ENCODE measurements at places on chromosomes 5 and 9. TPM values are rescaled to one million over a fixed set of nuclear protein-coding genes. Genes with fewer than 3 reads are reported as not detected.

The TAS2R1 gene
- not detected for total RNA-seq

The GABBR2 gene
- total RNA-seq = 13.7 TPM

The ENTPD2 gene
- not detected for total RNA-seq

The GPR21 gene
- 0.46 TPM for total RNA-seq

The ACSL6 gene
- total RNA-seq = not detected

The BRINP1 gene
- 0.11 TPM for total RNA-seq

The PCDHGA1 gene
- total RNA-seq = 0.20 TPM

The INSL4 gene
- not detected for total RNA-seq

The LPAR1 gene
- total RNA-seq = 0.07 TPM

The LRRC19 gene
- total RNA-seq = not detected

The WNT8A gene
- not detected for total RNA-seq

The DND1 gene
- 0.13 TPM for total RNA-seq

All from pulmonary artery endothelial cell (primary cell).